NCI-H2171 (cell line): ENCODE measurements at places on chromosomes 16 and 17.
A peak's percentile ranks its signal among the peaks of the same experiment; 100 is the strongest.

- peak; percentile 95 for DNase-seq
These were observed 47.8 kb downstream of the ANKFY1 start for GRCh38 chr17:4215882-4216570.

DNA sequence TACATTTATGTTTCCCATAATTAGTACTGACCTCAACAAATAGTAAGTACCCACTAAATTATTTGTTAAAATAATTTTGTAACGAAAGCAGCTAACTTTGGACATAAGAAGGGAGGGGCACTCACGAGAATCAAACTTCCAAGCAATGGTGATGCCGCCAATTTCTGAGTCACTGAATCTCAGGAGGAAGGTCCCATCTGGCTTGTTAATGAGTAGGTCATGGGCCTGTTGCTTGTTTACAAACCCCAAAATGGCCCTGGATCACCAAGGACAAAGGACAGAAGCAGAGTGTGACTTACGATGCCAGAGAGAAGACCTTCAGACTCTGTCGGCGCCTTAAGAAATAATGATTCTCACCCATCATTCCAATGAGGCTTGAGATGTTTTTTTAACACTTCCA is 15.8 kb upstream of the GHDC start:
- no peak for DNase-seq

DNA sequence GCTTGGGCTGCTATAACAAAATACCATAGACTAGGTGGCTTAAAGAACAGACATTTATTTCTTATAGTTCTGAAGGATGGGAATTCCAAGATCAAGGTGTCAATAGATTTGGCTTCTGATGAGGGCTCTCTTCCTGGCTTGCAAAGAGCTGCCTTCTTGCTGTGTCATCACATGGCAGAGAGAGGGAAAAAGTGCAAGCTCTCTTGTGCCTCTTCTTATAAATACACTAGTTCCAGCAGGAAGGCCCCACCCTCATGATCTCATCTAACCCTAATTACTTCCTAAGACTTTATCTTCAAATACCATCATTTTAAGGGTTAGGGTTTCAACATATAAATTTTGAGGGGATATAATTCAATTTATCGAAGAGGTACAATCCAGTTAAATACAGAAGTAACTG is 30.6 kb downstream of the ABCA9 start:
- no peak for DNase-seq

- DNase-seq = peak; percentile 34
These were observed 22.9 kb upstream of the CDH13 start for GRCh38 chr16:82603784-82604411.

GRCh38 chr16:81551821-81552304 is 107.3 kb downstream of the CMIP start:
- DNase-seq = no peak

- no peak for DNase-seq
These were observed 916 bp downstream of the HEATR3 start for GRCh38 chr16:50066482-50067289.

GRCh38 chr16:54564841-54565240 is 278.3 kb upstream of the IRX3 start:
- no peak for DNase-seq

DNA sequence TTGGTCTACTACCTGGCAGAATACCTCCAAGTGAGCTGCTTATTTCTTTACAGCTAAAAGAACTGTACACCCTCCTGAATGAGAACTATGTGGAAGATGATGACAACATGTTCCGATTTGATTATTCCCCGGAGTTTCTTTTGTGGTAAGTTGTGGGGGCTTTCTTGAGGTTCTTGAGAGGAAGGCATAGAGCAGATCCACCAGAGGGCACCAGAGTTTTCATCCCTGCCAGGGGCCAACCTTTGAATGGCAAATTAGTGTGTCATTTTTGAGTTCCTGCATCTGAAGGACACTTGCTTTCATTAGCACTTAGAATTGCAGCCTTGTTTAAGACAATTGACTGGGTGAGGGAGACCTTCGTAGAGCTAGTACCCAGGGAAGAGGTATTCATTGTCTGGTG is 35.0 kb downstream of the NMT1 start:
- DNase-seq = no peak

DNA sequence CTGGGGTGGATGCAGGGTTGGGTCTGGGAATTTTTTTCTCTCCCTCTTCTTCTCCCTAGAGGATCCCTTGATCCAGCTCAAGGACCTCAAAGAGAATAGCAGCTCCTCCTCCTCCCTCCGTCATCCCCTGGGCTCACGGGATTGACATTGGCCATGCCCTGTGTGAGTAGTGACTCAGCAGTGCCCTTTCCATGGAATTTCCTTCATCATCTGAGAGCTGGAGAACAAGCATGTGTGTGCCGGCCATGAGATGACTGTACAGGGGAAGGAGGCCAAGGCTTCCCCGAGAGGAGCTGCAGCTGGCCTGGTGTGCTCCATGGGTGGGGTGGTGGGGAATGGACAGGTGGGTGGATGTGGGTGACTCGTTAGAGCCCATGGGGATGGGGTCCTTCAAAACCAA is 8.9 kb upstream of the WSCD1 start:
- no peak for DNase-seq

- DNase-seq = no peak
These were observed 72.1 kb downstream of the SOCS1 start for GRCh38 chr16:11183951-11184350.

DNA sequence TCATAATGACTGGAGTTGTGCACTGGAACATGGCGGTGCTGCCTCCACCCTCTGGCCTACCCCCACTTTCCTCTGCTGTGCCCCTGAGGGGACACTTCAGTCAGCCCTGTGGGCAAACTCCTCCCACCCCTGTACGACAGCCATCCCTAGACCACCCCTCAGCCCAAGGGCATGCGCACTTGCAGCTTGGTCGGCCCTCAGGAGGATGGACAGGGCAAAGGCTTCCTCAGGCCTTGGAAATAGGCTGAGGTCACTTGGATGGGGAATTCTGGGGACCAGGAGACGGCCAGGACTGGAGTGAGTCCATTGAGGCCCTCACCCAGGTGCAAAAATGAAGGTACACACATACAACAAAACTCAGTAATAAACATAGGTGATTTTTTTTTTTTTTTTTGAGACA is 41.0 kb downstream of the FZD2 start:
- DNase-seq = no peak

DNA sequence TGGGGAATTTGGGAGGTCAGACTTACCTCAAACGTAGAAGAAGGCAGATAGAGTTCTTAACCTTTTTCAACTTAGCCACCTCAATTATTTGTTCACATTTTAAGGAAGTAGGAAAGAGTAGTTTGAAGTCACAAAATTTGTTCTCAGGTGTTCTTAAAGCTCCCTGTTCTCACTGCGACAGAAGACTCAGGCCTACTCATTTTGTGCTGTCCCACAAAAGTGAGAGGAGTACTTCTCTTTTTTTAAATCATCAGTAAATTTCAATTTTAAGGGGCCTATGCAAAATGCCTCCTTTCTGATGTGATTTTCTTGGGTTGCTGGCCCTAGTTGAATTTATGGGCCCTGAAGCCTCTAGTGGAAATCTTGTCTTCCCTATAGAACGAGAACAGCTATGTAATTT is 133.4 kb downstream of the MAP2K6 start:
- no peak for DNase-seq

DNA sequence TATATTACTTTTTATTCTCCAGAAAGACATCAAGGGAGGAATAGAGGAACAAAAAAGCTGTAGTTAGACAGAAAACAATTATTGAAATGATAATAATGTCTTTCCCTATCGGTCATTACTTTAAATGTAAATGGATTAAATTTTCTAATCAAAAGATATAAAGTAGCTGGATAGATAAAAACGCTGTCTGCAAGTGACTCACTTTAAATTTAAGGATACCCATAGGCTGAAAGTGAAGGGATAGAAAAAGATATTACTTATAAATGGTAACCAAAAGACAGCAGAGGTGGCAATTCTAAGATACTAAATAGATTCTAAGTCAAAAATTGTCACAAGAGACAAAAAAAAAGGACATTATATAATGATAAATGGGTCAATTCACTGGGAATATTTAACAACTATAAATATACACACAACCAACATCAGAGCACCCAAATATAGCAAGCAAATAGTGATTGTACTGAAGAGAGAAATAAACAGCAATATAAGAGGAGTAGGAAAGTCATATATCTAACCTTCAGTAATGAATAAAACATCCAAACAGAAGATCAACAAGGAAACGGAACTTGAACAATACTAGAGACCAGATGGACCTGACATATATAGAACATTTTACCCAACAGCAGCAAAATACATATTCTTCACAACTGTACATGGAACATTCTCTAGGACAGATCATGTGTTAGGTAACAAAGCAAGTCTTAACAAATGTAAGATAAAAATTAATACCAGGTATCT is 116.9 kb downstream of the BRIP1 start:
- DNase-seq = no peak

- no peak for DNase-seq
These were observed 31.1 kb upstream of the JPH3 start for GRCh38 chr16:87570938-87571867.

GRCh38 chr17:35160354-35161201 is 13.0 kb downstream of the UNC45B start:
- DNase-seq = no peak

DNA sequence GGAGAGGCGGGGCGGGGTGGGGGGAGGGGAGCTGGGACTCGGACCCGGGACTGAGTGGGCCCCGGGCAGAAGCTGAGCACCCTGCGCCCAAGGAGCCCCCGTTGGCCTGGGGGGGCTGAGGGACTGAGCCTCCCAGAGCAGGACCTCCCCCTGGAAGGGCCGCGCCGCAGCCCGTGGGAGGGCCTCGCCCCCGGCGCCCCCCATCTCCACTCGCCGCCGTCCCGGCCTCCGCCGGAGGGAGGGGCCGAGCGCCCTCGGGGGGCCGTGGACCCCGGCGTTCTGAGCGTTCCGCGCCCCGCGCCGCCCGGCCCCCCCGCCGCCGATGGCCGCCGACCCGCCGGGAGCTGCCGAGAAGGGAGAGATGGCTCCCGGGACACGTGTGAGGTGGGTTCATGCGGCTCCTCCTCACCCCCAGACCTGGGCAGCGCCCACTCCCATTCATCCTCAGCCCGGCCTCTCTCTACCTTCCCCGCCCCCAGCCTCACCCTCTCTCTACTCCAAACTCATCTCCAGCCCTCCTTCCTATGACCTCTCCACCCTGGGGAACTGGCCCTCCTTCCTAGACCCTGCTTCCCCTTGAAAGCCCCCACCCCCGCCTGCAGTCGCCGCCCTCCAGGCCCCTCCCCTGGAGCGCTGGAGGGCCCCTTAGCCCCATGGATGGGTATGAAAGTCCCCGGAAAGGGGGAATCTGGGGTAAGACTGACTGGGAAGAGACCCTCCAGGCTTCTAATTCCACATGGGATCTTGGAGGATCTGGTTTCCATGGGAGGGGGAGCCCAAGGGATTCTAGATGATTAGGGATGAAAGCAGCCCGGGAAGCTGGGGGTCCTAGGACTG is 922 bp downstream of the FBXL19 start:
- DNase-seq = no peak
